ENCODE measurements at places on chromosomes 7 and 10. TPM values are rescaled to one million over a fixed set of nuclear protein-coding genes. Genes with fewer than 3 reads are reported as not detected.
A peak's percentile ranks its signal among the peaks of the same experiment; 100 is the strongest.

Gene MMP21
- 0.16 TPM for total RNA-seq

GRCh38 chr7:7639847-7640220, 718 bp upstream of the UMAD1 start:
- peaks cover 3% of the 10 kb centered on the region for H3K4me1 ChIP-seq

GRCh38 chr10:63217120-63217605, 84.0 kb downstream of the NRBF2 start:
- H3K36me3 ChIP-seq = no peaks in the 10 kb centered on the region
- peaks cover 19% of the 10 kb centered on the region for H3K4me1 ChIP-seq
- DNase-seq = no peak
- H3K27ac ChIP-seq = peak overlapping the region; percentile 18

- H3K27me3 ChIP-seq = no peaks in the 10 kb centered on the region
- H3K36me3 ChIP-seq = no peaks in the 10 kb centered on the region
- H3K27ac ChIP-seq = peak overlapping the region; percentile 85
- no peak for DNase-seq
These were observed 852 bp upstream of the PRKAR1B start for GRCh38 chr7:727806-728460.

GRCh38 chr7:7664291-7664690, 23.7 kb downstream of the UMAD1 start:
- no peak overlapping the region for H3K27ac ChIP-seq
- no peaks in the 10 kb centered on the region for H3K27me3 ChIP-seq
- no peaks in the 10 kb centered on the region for H3K36me3 ChIP-seq
- DNase-seq = no peak
- H3K4me1 ChIP-seq = no peaks in the 10 kb centered on the region

- H3K36me3 ChIP-seq = no peaks in the 10 kb centered on the region
- DNase-seq = no peak
- no peak overlapping the region for H3K4me3 ChIP-seq
These were observed 51.1 kb upstream of the EBF3 start for GRCh38 chr10:130015075-130015695.

GRCh38 chr7:141920281-141920680, 4.1 kb downstream of the OR9A4 start:
- no peak overlapping the region for H3K27ac ChIP-seq
- H3K36me3 ChIP-seq = no peaks in the 10 kb centered on the region
- H3K4me3 ChIP-seq = no peak overlapping the region
- H3K27me3 ChIP-seq = no peaks in the 10 kb centered on the region
- H3K4me1 ChIP-seq = no peaks in the 10 kb centered on the region

Gene OPN4
- not detected for total RNA-seq

DNA sequence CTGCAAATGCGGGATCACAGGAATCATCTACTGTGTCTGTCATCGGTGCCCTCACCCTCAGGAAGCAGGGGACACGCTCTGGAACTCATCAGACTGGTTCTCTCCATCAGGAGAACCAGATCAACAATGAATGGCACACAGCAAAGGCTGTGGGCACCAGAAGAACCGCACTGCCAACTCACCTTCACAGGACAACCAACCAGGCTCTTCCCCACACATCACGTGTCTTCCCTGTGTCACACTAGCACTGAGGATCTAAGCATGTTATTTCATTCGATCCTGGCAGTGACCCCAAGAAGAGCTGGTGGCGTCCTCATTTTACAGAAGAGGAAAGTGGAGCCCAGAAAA, 106.1 kb downstream of the TNS3 start:
- no peak overlapping the region for H3K4me3 ChIP-seq
- no peaks in the 10 kb centered on the region for H3K36me3 ChIP-seq
- H3K27ac ChIP-seq = peak overlapping the region; percentile 79

DNA sequence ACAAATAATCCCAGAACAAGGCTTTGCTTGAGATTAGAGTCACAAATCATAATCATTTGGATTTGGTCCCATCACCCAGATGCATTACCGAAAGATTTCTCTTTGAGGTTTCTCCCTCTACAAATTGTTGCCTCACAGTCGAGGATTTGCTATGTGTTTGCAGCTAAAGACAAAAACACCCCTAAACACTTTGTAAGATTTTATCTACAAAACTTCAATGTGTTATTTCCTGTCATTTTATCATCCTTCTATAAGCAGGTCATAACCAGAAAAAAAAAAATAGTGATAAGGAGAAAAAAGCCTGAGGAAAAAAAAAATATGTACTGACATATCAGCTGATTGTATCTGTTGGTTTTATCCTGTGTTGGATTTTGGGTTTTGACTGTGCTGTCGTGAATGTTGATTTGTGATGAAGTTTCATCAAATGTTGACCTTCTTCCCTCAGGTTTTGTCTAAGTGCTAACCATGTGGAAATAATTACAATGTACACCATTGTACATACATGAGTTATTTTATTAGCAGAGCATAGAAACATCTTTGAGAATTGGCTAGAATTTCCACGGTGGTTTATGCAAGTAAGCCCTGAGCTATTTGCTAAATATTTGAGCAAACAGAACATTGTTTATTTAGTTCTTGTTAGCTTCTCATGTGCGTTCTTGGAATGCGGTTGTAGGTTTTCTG, 274.4 kb downstream of the NEBL start:
- peaks cover 7% of the 10 kb centered on the region for H3K4me1 ChIP-seq
- no peak overlapping the region for H3K4me3 ChIP-seq
- no peak overlapping the region for H3K27ac ChIP-seq
- H3K36me3 ChIP-seq = no peaks in the 10 kb centered on the region
- no peak for DNase-seq

Gene CYP2E1
- total RNA-seq = 3.4 TPM

Gene LDB3
- 2.2 TPM for total RNA-seq

DNA sequence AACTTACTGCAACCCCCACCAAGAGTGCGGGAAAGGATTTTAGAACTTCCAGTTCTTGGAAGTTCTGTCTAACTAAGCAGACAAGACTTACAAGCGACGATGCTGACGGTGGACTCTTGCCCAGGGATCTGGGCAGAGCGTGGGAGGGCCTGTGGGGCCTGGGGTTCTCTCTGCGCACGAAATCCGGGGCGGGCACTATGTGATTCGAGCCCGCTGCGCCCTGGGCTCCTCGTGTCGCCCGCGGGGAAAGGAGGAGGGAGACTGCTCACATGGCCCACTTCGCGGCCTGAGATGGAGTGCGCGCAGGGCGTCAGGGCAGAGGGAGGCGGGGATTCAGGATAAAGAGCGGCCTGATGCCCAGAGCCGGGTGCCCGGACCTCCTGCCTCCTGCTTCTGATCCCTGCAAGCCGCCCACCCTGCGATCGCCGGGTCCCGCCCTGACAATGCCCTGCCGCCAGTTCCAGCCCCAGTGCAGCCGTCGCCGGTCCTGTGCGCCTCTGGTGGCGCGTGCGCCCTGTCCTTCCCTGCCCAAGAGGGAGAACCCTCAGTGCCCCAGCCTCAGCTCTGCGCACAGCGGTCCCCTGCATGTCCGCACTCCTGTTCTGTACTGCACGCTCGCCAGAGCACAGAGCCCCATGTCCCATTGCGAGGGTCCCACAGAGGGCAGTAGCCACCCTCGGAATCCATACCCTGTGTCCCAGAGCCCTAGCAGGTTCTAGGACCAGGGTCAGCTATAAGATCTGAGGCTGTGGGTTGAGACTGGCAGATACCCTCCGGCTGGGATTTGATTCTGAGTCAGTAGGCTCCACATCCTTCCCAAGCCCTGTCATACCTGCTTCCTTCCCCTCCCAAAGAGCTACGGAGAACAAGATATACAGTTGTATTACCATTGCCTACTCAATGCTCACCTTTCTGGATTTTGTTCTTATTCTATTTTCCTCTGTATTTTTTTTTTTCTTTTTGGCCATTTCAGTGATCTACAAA, 99.4 kb upstream of the TMEM106B start:
- no peaks in the 10 kb centered on the region for H3K4me1 ChIP-seq
- H3K36me3 ChIP-seq = no peaks in the 10 kb centered on the region
- peaks cover 7% of the 10 kb centered on the region for H3K27me3 ChIP-seq
- DNase-seq = peak; percentile 28
- peak overlapping the region; percentile 23 for H3K4me3 ChIP-seq
- peak overlapping the region; percentile 32 for H3K27ac ChIP-seq

Gene MRLN
- total RNA-seq = not detected

DNA sequence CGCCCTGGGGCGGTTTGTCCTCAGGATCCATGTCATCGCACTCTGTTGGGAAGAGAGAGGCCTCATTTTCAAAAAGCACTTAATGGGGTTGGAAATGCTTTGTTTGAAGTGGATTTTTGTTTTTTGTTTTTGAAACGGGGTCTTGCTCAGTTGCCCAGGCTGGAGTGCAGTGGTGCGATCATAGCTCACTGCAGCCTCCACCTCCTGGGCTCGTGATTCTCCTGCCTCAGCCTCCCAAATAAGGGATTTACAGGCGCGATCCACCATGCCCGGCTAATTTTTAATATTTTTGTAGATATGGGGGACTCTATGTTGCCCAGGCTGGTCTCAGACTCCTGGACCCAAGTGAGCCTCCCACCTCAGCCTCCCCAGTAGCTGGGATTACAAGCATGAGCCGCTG, 735 bp downstream of the FKBP6 start:
- H3K4me1 ChIP-seq = peaks cover 5% of the 10 kb centered on the region
- no peaks in the 10 kb centered on the region for H3K36me3 ChIP-seq
- H3K4me3 ChIP-seq = no peak overlapping the region
- H3K27ac ChIP-seq = no peak overlapping the region

- H3K27ac ChIP-seq = no peak overlapping the region
- no peaks in the 10 kb centered on the region for H3K4me1 ChIP-seq
- H3K36me3 ChIP-seq = no peaks in the 10 kb centered on the region
- no peak for DNase-seq
These were observed 191.0 kb downstream of the EVX1 start for GRCh38 chr7:27433581-27433980.

Gene RBP3
- total RNA-seq = not detected

Gene CTBP2
- 71.9 TPM for total RNA-seq
